ENCODE measurements at places on chromosomes 6 and 20.

DNA sequence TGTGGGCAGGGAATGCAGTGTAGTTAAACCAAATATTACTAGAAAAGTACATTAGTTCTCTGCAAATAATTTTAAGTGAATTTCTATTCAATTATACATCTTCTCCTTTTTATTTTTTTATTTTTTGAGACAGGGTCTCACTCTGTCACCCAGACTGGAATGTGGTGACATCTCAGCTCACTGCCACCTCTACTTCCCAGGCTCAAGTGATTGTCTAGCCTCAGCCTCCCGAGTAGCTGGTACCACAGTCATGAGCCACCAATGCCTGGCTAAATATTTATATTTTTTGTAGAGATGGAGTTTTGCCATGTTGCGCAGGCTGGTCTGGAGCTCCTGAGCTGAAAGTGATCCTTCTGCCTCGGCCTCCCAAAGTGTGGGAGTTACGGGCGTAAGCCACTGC lies 76.1 kb downstream of the ITCH start:
- no peak for DNase-seq

- DNase-seq, result no peak
Measured at GRCh38 chr6:122821095-122821494, 32.0 kb downstream of the SMPDL3A start.

DNA sequence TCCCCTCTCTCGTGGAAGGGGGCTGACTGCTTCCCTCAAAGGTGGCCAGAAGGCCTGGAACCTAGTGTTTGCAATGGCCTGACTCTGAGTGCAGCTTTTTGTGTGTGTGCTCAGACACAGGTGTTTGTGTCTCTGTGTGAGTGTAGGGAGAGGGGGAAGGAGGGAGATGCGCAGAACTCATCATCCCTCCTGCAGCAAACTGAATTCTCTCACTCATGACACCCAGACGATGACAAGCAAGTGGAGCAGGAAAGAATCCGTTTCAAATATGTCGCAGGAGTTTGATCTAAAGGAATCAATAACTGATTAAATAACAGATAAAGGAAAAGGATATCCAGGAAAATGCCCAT lies 101.4 kb downstream of the TNFAIP3 start:
- no peak for DNase-seq

DNA sequence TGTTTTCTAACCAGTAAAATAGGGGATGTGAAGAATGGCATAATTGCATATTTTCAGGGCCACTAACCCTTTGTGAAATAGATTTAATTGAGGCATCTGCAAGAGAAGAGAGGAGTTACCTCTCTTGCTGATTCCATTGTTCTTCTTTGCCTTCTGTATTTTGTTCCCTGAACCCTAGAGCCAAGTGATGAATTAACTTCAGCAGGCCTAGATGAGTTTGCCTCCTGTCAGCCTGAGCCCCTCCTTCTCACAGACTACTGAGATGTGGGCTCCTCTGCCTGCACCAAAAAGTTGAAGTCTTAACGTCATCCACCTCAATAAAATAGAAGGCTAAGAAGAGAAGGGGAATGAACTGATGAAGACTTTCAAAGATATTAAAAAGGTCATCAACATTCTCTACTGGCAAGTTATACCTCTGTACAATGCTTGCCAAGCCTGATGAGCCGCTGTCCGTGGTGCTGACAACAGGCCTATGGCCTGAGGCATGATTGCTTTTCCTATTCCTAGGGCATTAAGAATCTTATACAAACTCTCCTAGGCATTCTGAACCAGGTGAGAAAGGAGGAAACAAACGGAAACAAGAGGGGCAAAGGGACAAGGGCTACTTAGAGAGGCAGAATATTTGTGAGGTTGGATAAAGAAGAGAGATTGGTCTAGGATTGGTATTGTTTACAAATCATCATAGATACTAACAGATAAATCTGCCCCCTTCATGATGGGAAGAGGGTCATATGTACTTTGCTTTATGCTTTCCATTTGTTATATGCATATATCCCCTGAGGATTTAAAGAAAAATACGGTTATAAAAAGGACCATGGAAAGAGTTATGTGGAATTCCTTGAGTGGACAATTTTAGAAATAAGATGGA lies 46.8 kb downstream of the CD24 start:
- no peak for DNase-seq

GRCh38 chr20:59299945-59300332 lies 472 bp upstream of the EDN3 start:
- DNase-seq, result no peak

GRCh38 chr6:1422290-1422689 lies 32.9 kb downstream of the FOXF2 start:
- no peak for DNase-seq

DNA sequence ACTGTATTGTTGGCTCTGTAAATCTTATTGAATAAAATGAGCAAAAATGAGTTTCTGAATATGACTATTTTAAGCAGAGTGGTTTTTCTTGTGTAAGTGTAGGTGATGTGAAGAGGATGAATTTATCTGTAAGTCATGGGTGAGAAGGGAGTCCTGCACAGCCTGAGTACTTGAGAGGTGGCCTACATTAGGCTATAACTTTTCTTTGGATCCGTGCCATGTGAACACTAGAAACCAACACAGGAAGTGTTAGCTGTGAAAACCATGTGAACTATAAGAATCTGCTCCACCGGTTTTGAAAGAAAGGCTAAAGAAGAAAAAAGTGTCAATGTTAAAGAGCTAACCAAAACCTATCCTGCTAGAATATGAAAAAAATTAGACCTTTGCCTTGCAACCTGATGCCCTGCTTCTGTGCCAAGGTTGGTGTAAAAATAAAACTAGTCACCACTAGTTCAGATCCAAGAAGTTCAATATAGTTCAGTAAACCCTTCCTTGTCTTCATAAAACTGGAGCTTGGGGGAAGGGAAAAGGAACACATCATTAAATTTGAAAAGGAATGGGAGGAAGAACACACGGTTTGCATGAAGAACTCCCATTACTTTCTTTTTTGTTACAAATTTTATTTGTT lies 21.3 kb downstream of the PLCB1 start:
- DNase-seq, result peak; percentile 67

DNA sequence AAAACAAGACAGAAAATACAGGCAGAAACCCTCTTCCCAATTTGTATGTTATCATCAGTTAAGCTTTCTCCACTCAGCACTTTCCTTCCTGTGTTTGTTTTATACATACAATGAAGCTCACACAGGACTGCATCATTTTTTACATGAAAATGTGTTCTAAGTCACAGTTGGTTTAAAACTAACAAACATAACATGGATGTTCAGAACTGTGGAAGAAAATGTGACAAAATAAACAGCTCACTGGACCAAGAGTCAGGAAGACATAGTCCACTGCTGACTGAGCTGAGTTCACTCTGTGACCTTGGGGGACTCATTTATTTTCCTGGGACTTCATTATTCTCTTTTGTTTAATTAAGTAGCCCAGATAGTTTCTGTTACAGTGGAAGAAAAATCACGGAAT lies 331.5 kb downstream of the SYNE1 start:
- no peak for DNase-seq

DNA sequence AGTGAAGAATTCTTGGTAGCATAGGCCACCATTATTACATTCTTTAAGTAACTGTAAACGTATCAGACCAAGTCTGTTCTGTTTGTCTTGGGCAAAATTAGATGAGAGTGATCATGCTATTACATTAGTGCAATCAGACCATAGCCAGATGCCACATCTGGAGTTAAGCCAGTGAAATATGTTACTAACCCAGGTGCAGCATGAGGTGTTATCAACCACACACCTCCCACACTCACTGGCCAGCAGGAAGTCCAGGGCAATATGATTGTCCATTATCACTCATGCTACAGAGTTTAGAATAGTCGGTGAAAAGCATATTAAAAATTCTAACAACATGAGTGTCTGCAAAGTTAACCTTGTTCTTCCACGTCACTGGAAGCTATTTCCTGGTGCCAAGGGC lies 174.7 kb upstream of the PROKR2 start:
- DNase-seq, result no peak

GRCh38 chr6:70823651-70824050 lies 133.2 kb downstream of the B3GAT2 start:
- no peak for DNase-seq

DNA sequence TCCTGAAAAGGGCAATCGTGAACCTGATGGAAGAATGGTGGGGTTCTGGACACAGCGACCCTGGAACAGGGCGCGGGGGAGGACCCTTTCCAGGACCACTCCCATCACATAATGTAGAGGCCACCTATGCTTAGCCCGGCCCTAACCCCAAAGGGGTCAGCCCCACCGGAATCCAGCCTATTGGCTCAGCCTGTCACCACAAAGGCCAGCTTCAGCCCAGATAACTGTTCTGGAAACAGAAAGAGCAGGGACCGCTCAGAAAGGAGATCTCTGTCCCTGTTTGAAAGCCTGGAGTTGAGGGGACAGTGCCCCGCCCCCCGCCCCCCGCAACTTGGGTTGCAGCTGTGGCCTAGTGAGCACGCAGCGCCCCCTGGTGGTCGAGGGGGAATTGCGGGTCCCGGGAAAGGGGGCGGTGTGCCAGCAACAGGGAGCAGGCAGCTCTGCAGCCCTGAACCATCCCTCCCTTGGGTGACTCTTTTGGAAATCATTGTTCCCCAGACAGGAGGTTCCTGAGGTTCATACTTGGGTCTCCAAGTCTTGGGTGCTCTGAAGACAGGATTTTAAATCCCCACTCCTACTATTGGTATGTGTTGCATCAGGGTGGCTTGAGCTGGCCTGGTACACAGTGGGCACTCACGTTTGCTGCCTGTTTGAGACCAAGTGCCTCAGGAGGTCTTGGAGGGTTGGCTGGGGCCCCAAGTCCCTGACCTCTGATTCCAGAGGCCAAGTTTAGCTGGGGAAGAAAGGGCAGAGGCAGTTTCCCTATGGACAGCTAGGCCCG lies 1.5 kb downstream of the SIGLEC1 start:
- peak; percentile 47 for DNase-seq

GRCh38 chr6:168576388-168576787 lies 135.4 kb downstream of the SMOC2 start:
- no peak for DNase-seq

DNA sequence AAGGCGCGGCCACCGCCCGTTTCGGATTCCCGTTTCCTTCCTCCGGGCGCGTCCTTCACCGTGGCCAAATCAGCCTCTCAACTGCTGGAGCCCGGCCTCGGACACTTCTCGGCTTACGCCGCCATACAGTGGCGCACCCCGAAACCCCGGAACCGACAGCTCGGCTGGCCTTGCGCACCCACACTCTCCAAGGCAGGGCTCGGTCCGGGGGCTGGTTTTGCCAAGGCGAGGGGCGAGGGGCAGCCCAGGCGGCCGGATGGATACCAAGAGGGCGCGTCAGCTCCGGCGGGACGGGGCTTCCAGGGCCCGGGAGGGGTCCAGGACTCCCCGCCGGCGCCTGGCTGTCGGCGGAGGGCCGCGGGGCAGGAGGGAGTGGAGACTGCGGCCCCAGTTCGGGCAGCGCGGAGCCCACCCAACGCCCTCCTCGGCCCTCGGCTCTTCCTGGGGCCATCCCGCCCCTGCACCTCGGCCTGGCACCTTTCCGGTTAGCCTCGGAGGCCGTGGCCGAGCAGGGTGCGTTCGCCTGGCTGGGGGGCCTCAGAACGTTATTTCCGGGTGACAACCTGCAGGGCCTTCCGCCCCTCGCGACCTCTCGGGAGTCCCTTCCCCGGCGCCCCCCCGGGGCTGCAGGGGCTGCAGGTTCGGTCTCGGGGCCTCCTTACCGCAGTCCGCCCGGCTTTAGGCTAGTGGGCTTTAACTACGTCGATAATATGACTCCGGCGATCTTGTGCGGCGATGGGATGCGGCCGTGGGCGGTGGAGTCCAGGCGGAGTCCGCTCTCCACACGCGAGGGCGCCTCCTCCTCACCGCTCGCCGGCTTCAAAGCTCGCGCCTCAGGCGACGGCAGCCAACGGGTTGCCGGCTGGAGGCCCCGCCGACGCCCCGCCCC lies 697 bp upstream of the CEP43 start:
- no peak for DNase-seq

DNA sequence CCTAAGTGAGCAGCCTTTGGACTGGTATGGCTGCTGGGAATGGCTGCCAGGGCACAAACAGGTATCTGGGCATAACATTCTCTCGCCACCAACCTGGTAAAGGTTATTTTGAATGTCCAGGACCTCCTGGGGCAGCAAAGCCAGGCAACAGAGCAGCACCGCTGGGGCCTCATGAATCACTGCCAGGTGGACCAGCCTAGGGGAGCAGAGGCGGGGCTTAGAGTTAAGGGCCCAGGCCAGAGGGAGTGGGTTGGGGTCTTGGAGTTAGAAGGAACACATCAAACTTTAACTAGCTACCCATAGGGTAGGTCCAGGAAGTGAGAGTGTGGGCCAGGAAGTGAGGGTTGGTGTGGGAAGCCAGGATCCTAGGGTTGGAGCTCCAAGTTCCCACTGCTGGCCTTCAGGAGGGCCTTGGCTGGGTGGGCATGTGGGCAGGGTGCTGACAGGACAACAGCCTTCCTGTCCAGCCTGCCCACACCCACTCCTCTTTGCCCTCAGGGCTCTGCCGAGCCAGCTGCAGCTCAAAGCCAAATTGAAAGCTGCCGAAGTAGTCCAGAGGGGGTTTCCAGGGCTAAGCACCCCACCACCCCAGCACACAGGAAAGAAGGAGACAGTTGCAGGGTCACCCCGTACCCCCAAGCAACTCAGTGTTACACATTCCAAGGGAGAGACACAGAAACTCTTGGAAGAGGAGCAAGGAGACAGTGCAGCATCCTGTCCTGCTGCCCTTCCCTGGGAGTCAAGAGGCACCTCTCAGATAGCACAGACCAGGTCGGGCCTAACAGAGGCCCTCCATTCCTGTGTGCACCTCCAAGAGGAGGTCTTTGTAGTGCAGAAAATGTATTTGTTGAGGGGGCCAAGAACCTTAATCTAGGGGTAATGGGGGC lies 2.6 kb downstream of the NFKBIE start:
- DNase-seq, result no peak

GRCh38 chr6:115602466-115602865 lies 458.2 kb downstream of the FRK start:
- DNase-seq, result no peak

DNA sequence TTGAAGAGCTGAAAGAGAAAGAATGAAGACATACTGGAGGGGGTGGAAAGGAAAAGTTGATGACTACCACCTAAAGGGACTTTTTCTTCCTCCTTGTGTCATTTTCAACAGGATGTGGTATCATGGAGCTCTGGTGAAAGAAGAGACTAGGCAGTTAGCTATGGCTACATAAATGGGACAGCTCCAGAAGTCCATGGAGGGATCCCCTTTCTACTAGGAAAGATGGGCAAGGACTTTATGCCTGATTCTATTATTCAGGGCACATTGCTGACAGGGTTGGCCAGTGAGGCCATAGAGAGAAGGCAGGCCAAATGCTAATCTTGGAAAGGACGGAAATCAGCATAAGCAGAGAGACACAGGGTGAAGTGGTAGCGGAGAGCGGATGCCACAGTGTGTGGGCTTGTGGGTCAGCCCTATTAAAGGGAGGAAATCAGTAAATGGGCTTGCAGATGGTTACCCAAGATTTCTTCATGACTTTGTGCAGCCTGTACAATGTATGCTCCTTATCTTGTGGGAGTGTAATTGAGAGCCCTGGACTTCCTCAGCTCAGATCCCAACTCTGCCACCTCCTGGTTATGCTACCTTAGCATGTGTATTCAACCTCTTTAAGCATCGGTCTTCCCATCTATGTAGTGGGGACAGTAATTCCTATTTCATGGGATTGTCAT lies 77.4 kb upstream of the TMEM170B start:
- peak; percentile 15 for DNase-seq

All from CD4-positive, alpha-beta T cell treated with Interleukin-4 for 4 hours (primary cell).